ENCODE measurements at places on chromosomes 2 and 18. TPM values are rescaled to one million over a fixed set of nuclear protein-coding genes. Genes with fewer than 3 reads are reported as not detected.

PLGLB1 gene
- total RNA-seq: 0.28 TPM

LYPD6 gene
- 0.90 TPM for total RNA-seq

GPR155 gene
- 4.4 TPM for total RNA-seq

ABCG5 gene
- total RNA-seq: not detected

ADCYAP1 gene
- not detected for total RNA-seq

LOXHD1 gene
- total RNA-seq: not detected

Data from IMR-90 (cell line).